ENCODE measurements at places on chromosomes 4 and X.

GRCh38 chrX:29257521-29257920, 670.3 kb downstream of the IL1RAPL1 start:
- no peak for DNase-seq

GRCh38 chr4:15002659-15003400, 549 bp downstream of the CPEB2 start:
- DNase-seq, result peak; percentile 18

GRCh38 chr4:166017804-166018203, 144.8 kb downstream of the TLL1 start:
- no peak for DNase-seq

GRCh38 chr4:114323841-114324240, 274.8 kb upstream of the UGT8 start:
- no peak for DNase-seq

- no peak for DNase-seq
Observed at GRCh38 chrX:63652086-63652765, 132.8 kb downstream of the ARHGEF9 start.

DNA sequence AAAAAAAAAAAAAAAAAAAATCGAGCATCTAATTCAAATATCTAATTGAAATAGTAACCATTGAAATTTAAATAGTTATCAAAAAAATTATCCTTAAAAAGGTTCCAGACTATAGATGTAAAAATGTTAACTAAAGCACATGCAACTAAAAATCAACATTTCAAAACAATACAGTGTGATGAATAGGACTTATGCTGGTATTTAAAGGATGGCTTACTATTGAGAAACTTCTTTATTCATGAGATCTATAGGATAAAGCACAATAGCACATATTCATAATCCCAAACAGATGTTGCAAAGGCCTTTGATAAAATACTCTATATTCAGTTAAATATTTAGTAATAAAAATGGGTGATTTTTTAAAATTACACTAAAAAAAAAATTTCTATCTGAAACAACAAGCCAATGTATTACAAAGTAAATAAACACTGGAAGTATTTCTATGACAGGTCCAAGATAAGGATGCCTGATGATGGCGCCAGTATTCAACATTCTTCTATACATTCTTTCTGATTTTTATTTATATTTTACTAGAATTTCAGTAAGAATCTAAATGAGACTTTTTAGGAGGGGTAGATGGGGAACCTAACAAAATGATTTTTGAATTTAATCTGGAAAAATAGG, 26.3 kb downstream of the DCLK2 start:
- DNase-seq, result no peak

Measured in SHP77 (cell line).